ENCODE measurements at places on chromosomes 12 and 14.

DNA sequence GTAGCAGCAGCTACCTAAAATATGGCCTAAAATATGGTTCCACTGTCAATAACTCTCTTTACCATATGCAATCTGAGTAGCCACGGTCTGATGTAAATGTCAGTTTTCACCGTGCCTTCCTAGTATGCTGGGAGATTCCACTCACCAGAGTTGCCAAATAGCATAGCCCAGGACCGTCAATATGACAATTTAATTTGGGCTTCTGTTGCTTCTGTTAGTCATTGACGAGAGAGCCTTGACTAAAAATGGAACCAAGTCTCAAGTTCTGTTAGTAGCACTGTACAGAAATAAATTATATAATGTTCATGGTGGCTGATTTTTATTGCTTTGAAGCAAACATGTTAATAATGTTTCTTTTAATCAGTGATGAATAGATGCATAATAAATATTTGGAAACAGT is 348.4 kb downstream of the BCAT1 start:
- no peak for DNase-seq

GRCh38 chr12:129067491-129067890 is 214.2 kb downstream of the GLT1D1 start:
- no peak for DNase-seq

DNA sequence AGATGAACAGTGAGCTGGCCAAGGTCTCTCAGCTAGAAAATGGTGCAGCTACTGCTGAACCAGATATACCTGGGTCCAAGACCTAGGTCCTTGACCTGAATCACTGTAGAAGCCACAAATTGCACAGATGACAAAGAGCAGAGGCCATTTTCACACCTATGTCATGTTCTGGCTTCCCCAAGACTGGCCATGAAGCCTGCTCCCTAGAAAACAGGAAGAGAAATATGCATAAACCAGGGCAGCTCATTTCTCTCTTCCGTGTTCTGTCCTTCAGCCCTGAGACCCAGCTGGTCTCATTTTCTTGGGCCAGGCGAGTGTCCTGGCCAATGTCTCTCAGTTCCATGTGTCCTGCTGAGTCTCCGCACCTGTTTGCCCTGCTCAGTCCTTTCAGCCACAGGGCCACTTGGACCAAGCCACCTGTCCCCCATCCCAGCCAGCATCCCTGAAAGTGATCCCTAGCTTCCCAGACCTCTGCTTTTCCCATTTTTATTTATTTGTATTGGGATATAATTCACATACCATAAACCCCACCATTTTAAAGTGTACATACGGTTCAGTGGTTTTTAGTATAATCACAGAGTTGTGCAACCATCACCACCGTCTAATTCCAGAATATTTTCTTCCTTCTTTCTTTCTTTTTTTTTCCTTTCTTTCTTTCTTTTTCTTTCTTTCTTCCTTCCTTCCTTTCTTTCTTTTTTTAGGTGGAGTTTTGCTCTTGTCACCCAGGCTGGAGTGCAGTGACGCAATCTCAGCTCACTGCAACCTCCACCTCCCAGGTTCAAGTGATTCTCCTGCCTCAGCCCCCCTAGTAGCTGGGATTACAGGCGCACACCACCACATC is 27.0 kb downstream of the P2RX7 start:
- DNase-seq = no peak

DNA sequence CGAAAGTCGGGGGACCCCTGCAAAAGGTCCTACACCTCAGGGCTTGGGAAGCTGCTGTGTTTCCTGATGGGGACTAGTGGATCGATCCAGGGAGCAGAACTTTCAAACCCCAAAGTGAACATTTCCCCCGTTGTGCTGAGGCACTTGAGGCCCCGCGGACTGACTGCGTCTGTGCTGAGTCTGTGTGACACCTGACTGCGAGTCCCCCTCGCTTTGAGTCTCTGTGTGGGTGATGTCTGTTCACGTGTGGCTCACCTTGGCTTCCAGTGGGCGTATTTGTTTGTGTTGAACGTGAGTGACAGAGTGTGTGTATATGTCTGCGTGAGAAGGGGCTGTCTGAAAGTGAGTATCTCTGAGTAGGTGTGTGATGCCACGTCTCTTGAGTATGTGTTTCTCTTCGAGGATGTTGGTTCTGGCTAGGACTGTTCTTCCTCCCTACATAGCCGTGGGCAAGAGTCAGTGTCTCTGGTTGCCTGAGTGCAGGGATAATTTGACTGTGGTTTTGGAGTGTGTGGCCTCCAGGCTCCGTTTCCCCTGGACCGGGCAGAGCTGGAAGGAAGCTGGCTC is 1.3 kb downstream of the TEAD4 start:
- DNase-seq = no peak

- no peak for DNase-seq
These were observed 120.5 kb downstream of the TMX1 start for GRCh38 chr14:51360592-51360991.

DNA sequence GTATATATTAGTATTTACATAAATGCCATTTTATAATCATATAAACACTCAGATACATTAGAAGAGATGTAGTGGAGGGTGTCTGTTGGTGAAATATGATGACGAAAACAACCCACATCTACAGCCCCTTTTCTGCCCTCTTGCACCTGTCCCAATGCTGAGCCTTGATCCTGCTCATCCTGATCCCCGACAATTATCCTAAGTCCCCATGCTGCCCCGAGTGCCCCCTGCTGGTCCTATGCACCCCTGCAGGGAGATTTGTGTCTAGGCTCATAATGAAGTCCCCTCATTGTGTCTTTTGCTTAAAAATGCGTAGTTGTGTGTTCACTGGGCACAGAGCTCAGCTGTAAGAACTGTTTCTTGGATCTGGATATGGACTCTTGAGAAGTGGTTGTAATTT is 554.5 kb downstream of the TMEM121 start:
- DNase-seq = no peak

DNA sequence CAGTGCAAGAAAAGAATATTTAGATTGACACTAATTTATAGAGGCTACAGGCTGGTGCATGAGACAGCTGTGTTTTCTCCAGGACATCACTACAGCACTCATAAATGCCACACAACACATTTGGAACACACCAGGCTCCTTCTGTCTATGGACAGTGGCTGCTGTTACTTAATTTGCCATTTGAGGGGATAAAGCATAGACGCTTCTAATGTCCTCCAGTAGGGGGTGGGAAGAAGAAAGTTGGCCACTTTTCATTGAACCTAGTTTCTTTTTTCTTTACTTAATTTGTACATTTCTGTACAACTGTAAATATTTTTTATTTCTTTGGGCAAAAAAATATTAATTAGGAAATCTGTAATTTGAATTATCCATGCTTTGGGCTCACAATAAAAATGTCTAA is 12.4 kb upstream of the RTN1 start:
- DNase-seq = no peak

- DNase-seq = no peak
These were observed 6.7 kb downstream of the VASH1 start for GRCh38 chr14:76767681-76768656.

GRCh38 chr12:46445551-46446235 is 73.1 kb upstream of the SLC38A2 start:
- no peak for DNase-seq

GRCh38 chr14:28001002-28001401 is 765.6 kb upstream of the FOXG1 start:
- no peak for DNase-seq

DNA sequence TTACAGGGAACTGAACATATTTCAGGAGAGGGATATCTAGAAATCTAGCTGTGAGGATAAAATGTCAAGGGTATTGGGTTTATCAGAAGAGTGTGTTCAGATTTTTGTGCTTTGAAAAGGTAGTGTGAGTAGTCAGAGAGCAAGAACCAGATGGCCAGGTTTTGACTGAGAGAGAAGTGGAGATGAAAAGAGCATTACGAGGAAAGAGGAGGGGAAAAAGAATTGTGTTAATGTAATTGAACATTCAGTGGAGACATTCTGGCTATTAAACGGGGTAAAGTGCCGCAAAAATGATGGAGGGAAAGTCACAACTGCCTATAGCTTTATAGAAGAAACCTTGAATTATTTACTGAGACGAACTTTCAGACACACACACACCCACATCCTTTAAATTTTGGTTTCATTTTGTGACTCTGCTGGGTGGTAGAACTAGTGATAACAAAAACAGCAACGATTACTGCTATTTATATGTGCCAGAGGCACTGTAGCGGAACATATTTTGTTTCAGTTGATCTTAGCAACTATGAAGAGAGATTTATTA is 213.6 kb downstream of the ERC1 start:
- no peak for DNase-seq

DNA sequence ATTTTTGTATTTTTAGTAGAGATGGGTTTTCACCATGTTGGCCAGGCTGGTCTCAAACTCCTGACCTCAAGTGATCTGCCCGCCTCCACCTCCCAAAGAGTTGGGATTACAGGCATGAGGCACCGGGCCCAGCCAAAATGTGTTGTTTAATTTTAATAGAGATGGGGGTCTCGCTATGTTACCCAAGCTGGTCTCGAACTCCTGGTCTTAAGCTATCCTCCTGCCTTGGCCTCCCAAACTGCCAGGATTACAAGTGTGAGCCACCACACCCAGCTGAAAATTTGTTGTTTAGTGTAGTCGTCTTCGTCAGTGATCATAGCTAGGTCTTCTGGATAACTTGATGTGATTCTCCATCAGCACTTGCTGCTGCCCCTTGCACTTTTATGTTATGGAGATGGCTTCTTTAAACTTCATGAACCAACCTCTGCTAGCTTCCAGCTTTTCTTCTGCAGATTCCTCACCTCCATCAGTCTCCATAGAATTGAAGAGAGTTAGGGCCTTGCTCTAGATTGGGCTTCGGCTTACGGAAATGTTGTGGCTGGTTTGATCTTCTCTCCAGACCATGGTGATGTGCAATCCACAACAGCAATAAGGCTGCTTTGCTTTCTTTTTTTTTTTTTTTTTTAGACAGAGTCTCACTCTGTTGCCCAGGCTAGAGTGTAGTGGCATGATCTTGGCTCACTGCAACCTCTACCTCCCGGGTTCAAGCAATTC is 13.0 kb downstream of the ISCU start:
- DNase-seq = peak; percentile 7

GRCh38 chr14:51328064-51328771 is 88.2 kb downstream of the TMX1 start:
- no peak for DNase-seq

DNA sequence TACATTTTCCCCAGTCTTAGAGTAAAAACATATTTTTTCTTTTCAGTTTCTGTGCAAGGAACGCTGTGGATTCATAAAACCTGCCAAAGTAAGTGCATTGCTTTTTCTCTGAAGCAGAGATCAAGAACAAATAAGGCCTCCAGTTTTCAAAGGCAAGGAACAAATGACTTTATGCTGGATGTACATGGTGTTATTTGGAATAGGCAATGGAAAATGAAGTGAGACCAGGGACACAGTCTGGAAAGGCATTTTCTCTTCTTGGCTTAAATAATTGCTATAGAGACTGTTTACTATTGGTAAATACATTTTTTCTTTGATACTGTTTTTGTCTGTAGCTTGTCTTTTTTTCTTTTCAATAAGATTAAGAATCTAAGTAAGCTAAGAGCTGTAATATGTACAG is 725.9 kb upstream of the MDGA2 start:
- DNase-seq = no peak

DNA sequence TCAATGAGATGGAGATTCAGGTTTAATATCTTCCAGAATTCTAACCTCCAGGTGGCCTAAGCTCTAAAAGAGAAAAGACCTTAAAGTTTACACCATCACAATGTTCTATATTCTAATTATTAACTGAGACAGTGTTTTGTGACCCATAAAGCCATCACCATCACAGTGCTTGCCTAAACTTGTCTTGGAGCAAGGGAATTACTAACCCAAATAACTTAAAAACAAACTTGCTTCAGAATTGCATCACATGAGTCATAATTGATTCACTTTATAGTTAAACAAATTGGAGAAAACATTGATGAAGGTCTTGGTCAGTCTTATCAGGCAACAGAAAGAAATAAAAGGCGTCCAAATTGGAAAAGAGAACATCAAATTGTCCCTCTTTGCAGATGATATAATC is 54.5 kb upstream of the ALG10 start:
- no peak for DNase-seq

- no peak for DNase-seq
These were observed 60.6 kb downstream of the DHRS2 start for GRCh38 chr14:23696701-23697239.

DNA sequence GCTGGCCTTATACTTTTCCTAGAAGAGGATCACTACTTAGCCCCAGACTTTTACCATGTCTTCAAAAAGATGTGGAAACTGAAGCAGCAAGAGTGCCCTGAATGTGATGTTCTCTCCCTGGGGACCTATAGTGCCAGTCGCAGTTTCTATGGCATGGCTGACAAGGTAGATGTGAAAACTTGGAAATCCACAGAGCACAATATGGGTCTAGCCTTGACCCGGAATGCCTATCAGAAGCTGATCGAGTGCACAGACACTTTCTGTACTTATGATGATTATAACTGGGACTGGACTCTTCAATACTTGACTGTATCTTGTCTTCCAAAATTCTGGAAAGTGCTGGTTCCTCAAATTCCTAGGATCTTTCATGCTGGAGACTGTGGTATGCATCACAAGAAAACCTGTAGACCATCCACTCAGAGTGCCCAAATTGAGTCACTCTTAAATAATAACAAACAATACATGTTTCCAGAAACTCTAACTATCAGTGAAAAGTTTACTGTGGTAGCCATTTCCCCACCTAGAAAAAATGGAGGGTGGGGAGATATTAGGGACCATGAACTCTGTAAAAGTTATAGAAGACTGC is 1.5 kb downstream of the MGAT2 start:
- DNase-seq = no peak

- DNase-seq = no peak
These were observed 138.2 kb upstream of the TSPAN8 start for GRCh38 chr12:71295953-71296352.

DNA sequence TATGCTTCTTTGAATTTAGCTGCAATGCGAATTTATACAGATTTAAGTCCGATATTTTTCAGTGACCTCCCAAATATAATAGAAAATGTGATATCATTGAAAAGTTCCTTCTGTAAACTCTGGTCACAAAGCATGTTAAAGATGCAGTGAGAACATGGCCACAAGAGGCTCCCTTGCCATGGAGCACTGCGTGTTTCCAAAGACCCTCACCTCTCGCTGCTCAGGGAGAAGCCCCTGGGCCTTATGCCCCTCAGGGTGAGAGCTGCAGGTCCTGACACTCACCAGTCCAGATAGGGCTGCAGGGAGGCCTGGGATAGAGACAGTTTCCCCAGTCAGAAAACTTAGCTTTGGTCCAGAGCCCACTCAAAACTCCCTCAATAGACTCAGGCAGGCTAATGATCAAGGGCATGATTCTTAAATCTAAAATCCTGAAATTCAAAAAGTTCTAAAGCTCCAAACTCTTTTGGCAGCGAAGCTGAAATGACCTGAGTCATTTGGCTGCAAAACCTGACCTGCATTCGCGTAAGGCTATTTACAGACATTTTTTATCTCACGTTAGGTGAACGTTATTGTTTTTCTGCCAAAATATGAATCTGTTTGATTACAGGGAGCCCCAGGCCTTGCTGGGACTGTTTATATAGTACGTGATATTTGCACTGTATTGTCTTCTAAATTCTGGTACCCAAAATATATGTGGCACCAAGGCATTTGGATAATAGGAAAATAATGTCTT is 67.8 kb downstream of the CAPZA3 start:
- DNase-seq = no peak

Data from vagina (tissue), 2 donors.